ENCODE measurements at places on chromosomes 16 and 17.

DNA sequence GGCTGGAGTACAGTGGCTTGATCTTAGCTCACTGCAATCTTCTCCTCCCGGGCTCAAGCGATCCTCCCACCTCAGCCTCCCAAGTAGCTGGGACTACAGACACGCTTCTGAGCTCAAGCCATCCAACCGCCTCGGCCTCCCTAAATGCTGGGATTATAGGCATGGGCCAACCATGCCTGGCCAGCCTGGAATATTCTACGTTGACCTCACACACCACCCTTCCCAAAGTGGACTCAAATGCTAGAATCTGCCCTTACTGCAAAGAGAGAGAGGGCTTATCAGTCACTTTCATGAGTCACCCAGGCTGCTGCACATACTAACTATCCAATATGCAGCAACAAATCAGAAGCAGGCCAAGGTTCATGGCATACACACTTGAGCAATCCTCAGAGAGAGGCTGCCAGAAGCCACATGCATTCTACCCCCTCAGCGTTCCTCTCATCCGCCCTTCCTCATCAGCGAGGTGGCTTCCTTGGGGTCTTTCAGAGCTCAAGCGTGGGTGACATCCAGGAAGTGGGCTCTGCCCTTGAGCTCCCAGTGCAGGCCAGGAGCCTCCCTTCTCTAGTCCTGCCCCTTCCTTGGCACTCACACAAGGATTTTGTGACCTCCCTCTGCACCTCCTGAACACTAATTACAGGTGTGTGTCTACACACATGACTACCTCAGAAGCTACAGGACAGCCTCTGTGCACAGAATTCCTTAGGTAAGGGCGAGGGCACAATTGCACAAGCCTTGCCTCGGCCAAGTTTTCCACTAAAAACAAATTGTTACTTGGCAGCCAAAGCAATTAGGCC lies 24.8 kb upstream of the SIAH1 start:
- no peaks in the 10 kb centered on the region for H3K36me3 ChIP-seq
- no peak overlapping the region for H3K4me3 ChIP-seq
- H3K4me1 ChIP-seq, result peaks cover 6% of the 10 kb centered on the region
- H3K27ac ChIP-seq, result no peak overlapping the region
- H3K27me3 ChIP-seq, result peaks cover 8% of the 10 kb centered on the region
- no peak for DNase-seq

DNA sequence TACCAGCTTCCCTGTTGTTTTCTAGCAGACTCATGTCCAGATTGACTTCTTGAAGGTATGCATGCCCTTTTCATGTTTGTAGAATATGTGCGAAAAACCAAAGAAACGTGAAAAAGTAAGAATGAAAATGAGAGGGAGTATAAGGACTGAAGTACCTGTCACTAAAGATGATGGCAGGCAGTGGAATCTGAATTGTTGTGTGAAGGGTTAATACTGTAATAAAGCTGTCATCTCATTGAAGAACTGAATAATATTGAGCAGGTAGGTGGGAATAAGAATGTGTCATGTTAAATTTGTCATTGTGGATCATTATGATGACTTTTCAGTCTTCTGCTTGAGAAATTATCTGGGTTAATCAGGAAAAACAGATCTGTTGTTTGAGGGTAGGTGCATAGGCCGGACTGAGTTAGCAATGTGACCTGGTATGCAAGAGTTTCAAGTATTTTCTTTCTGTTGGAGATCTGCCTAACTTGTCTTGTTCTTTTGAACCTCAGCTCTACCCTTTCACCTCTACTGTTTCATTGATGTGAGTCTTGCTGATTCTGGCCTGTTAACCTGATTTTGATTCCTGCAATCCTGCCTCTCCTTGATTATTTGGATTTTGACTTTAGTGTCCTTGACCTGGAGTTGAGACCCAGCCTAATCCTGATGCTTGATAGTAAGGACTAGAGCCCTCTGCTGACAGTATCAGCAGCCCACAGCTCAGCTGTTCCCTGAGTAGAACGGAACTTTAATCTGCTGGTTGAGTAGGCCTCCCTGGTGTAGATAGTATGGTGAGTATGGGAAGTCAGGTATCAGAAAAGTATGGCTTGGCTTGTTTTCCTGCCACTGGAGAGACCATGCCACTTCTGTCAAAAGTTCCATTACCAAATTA lies 64.6 kb downstream of the MAP2K4 start:
- H3K4me1 ChIP-seq, result peaks cover 9% of the 10 kb centered on the region
- no peak for DNase-seq
- no peak overlapping the region for H3K27ac ChIP-seq
- peaks cover 30% of the 10 kb centered on the region for H3K36me3 ChIP-seq
- no peaks in the 10 kb centered on the region for H3K27me3 ChIP-seq

- H3K36me3 ChIP-seq, result peaks cover 5% of the 10 kb centered on the region
- H3K27ac ChIP-seq, result no peak overlapping the region
- H3K4me3 ChIP-seq, result no peak overlapping the region
- peaks cover 89% of the 10 kb centered on the region for H3K4me1 ChIP-seq
Measured at GRCh38 chr16:8950580-8951077, 13.1 kb downstream of the USP7 start.

- H3K4me3 ChIP-seq, result no peak overlapping the region
- H3K27me3 ChIP-seq, result no peaks in the 10 kb centered on the region
- peaks cover 77% of the 10 kb centered on the region for H3K4me1 ChIP-seq
- peak overlapping the region; percentile 13 for H3K27ac ChIP-seq
- peaks cover 6% of the 10 kb centered on the region for H3K36me3 ChIP-seq
Measured at GRCh38 chr17:40547079-40547784, 18.0 kb downstream of the CCR7 start.

DNA sequence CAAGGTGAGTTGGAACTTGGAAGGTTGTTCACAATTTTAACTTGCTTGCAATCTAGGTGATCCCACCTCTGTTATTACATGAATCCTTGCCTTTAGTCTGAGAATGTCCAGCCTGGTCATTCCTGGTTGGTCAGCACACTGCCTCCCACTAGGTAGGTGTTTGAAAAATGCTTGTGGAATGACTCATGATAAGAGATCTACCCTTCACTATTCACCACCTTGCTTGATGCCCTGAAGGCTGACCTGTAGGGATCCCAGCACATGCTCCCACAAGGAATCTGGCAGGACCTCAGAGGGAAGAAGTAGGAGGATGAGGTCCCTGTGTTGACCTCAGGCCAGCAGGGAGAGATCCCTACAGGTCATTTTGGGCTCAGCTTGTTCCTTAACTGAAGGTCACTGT lies 30.2 kb upstream of the ABCA3 start:
- no peak for DNase-seq
- no peaks in the 10 kb centered on the region for H3K36me3 ChIP-seq
- H3K27me3 ChIP-seq, result peaks cover 25% of the 10 kb centered on the region
- no peaks in the 10 kb centered on the region for H3K4me1 ChIP-seq

- peaks cover 21% of the 10 kb centered on the region for H3K36me3 ChIP-seq
- no peak overlapping the region for H3K4me3 ChIP-seq
- H3K4me1 ChIP-seq, result no peaks in the 10 kb centered on the region
- no peak overlapping the region for H3K27ac ChIP-seq
Measured at GRCh38 chr16:71473891-71474290, 11.8 kb upstream of the ZNF23 start.

DNA sequence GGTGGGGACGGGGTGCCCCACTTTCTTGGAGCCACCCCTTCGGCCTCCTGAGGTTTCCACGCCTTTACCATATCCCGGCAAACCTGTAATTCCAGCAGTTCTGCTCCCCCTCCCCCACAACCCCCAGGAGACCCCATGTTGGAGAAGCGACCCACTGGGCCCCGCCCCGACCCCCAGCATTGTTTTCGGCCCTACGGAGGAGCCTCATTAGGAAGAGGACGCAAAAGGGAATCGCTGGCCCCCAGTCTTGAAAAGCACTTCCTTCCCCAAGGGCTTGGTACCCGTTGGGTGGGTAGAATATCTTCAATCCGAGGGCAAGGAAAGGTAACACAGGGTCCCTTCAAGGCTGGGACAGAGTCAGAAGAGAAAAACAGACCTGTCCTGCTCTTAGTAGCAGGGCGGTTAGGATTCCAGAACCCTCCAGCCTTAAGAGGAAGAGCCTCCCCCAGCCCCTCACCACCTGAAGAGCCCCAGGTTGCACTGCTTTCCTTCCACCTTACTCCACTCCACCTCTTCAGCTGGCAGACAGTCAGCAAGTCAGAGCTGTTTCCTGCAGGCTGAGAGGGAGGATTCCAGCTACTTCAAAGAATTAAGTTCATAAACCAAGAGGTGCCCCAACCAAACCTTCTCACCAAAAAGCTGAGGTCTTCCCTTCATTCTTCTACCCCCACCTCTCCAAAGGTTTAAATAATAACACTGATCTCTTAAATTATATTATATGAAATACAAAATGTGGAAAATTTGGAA lies 803 bp upstream of the TLCD2 start:
- H3K27ac ChIP-seq, result no peak overlapping the region
- DNase-seq, result no peak
- H3K36me3 ChIP-seq, result peaks cover 1% of the 10 kb centered on the region

Measured in activated CD4-positive, alpha-beta memory T cell treated with anti-CD3 and anti-CD28 coated beads for 36 hours (primary cell).